ENCODE measurements at places on chromosomes 7 and 10. TPM values are rescaled to one million over a fixed set of nuclear protein-coding genes. Genes with fewer than 3 reads are reported as not detected.

- peak; percentile 100 for DNase-seq
- H3K4me1 ChIP-seq, result peaks cover 6% of the 10 kb centered on the region
- peak within 1 kb of the TSS; percentile 80 for H3K4me3 ChIP-seq
- no peaks in the 10 kb centered on the region for H3K27me3 ChIP-seq
- H3K27ac ChIP-seq, result peak within 1 kb of the TSS; percentile 86
These were observed at the start of gene AVL9 for GRCh38 chr7:32495298-32496051. Gene AVL9 (plus strand): TSS chr7:32495489. CDS start chr7:32495710, 221 bp downstream.

Gene EZH2
- 46.5 TPM for total RNA-seq

Gene ADAM8
- 54.4 TPM for total RNA-seq

Gene MINDY4
- 12.4 TPM for total RNA-seq

GRCh38 chr7:100019908-100020307, 4.5 kb downstream of the ZKSCAN1 start:
- H3K4me3 ChIP-seq, result no peak overlapping the region
- no peak for DNase-seq
- H3K4me1 ChIP-seq, result peaks cover 9% of the 10 kb centered on the region
- H3K36me3 ChIP-seq, result peaks cover 43% of the 10 kb centered on the region
- no peak overlapping the region for H3K27ac ChIP-seq

- no peak overlapping the region for H3K4me3 ChIP-seq
- H3K27ac ChIP-seq, result no peak overlapping the region
- H3K27me3 ChIP-seq, result no peaks in the 10 kb centered on the region
- peaks cover 7% of the 10 kb centered on the region for H3K36me3 ChIP-seq
These were observed 20.6 kb upstream of the OR2AE1 start for GRCh38 chr7:99897322-99898022.

- peaks cover 7% of the 10 kb centered on the region for H3K27me3 ChIP-seq
- H3K27ac ChIP-seq, result no peak overlapping the region
- no peak overlapping the region for H3K4me3 ChIP-seq
- H3K36me3 ChIP-seq, result no peaks in the 10 kb centered on the region
These were observed 72.7 kb downstream of the RGS10 start for GRCh38 chr10:119469846-119470245.

GRCh38 chr7:149872419-149873073, 1.2 kb upstream of the ATP6V0E2 start:
- peaks cover 29% of the 10 kb centered on the region for H3K36me3 ChIP-seq
- peak; percentile 43 for DNase-seq
- peak overlapping the region; percentile 33 for H3K27ac ChIP-seq
- peak overlapping the region; percentile 75 for H3K4me3 ChIP-seq
- peaks cover 21% of the 10 kb centered on the region for H3K4me1 ChIP-seq

GRCh38 chr10:77269163-77269562, 368.4 kb downstream of the KCNMA1 start:
- no peak overlapping the region for H3K27ac ChIP-seq
- H3K27me3 ChIP-seq, result peaks cover 62% of the 10 kb centered on the region
- no peak for DNase-seq
- peaks cover 9% of the 10 kb centered on the region for H3K4me1 ChIP-seq

DNA sequence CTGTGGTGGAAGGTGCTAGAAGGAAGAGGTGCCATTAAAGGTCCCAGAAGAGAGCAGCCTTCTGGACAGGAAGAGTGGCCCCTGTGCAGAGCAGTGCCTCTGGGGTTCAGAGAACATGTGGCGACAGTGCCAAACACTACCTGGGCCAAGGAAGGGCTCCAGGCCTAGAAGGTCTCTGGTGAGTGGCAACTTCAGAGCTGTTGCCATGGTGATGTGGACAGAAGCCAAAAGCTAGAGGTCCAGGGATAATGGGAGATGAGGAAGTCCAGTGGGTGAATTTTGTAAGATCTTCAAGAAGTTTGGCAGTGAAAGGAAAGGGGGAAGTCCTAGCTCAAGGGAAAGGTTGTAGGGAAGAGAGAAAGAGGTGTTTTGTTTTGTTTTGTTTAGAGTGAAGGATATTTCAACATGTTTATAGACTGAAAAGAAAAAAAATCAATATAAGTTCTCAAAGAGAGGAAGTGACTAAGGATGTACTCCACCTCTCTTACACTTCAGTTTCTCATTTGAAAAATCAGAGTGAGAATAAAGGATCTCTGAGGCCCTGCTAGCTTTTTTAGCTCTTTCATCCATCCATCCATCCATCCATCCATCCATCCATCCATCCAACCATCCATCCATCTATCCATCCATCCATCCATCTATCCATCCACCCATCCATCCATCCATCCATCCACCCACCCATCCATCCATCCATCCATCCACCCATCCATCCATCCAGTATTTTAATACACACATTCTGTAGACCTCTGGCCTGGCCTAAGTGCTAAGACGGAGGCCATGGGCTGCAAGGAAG, 77.1 kb upstream of the DUSP5 start:
- peak overlapping the region; percentile 9 for H3K4me3 ChIP-seq
- peak; percentile 79 for DNase-seq
- H3K27ac ChIP-seq, result peak overlapping the region; percentile 89
- H3K36me3 ChIP-seq, result peaks cover 7% of the 10 kb centered on the region

DNA sequence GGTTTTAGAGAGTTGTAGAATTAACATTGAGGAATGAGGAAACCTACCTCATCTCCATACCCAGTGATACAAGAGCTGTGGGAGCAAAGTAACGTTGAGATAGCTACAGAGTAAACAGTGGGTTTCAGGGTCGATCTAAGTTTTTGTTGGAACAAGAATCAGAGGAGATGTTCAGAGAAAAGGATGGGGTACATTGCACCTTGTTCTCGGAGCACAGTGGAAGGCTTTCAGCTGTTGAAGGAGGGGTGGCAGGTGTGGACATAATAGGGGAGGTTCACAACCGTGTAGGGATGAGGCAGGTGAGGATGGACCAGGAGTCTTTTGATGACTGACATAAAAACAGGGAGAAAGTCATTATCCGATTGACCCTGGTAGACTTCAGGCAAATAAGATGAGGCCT, 121.7 kb downstream of the MLLT10 start:
- no peak overlapping the region for H3K4me3 ChIP-seq
- no peaks in the 10 kb centered on the region for H3K4me1 ChIP-seq
- no peak for DNase-seq
- peaks cover 6% of the 10 kb centered on the region for H3K36me3 ChIP-seq

- H3K4me3 ChIP-seq, result no peak overlapping the region
- H3K27me3 ChIP-seq, result no peaks in the 10 kb centered on the region
- no peak overlapping the region for H3K27ac ChIP-seq
These were observed 16.1 kb downstream of the NUDT13 start for GRCh38 chr10:73126343-73126742.

Gene TAS2R60
- not detected for total RNA-seq

- H3K4me1 ChIP-seq, result no peaks in the 10 kb centered on the region
- H3K4me3 ChIP-seq, result no peak overlapping the region
- H3K27ac ChIP-seq, result no peak overlapping the region
- DNase-seq, result no peak
- H3K36me3 ChIP-seq, result peaks cover 9% of the 10 kb centered on the region
These were observed 110.3 kb downstream of the VIPR2 start for GRCh38 chr7:159034394-159034793.

Gene HOXA1
- 0.44 TPM for total RNA-seq

DNA sequence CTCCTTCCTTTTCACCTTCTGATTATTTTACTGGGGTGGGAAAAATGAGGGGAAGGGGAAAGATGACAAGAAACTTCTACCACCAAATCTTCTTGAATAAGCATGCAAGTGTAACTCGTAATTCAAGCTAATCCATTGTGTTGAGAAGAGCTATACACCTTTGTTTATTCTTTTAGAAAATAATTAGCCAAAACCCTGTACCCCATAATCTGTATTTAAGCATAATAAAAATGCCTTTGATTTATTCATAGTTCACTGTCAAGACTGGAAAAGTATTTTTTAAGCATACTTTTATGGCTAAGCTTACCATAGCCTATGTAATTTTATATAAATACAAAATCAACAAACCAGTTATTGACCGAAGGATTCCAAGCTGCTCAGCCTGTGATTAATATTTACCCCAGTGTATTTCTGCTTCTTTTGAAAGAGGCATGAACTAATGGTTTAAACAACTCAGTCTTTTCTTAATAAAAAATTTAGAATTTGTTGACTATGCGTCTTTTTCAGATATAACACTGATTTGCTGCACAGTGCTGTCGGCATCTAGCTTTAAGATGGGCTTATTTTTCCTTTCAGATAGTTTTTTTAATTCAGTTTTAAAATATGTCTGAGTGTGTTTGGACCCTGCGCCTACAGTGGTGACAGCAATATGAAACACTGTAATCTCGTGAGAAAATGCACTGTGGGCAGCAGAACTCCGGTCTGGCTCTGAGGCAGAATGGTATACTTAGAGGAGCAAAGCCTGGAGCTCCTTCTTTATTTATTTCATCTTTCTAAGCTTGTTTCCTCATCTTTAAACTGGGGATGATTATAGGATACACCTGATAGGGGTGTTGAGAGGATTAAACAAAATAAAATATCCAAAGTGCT, 238.8 kb upstream of the LRGUK start:
- peak overlapping the region; percentile 32 for H3K4me3 ChIP-seq
- H3K4me1 ChIP-seq, result peaks cover 33% of the 10 kb centered on the region
- peak overlapping the region; percentile 11 for H3K27ac ChIP-seq
- H3K27me3 ChIP-seq, result no peaks in the 10 kb centered on the region
- no peaks in the 10 kb centered on the region for H3K36me3 ChIP-seq

DNA sequence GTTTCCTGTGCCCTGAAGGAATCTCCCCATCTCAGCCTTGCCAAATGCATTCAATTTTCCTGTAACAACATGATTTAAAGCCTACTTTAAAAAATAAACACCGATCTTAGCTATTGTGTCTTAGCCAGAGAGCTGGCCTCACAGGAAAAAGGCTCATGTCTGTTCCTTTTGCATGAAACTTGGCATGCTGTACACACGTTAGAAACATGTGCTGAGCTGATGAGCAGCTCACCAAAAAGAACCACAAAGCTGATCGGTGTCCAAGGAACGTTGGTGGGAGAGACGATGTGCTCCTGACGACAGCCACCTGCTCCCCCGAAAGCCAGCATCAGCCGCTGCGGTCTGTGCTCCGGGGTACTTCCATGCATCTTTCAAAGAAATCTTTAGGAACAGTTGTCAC, 135.9 kb downstream of the ADARB2 start:
- H3K4me3 ChIP-seq, result no peak overlapping the region
- DNase-seq, result no peak
- H3K27me3 ChIP-seq, result peaks cover 40% of the 10 kb centered on the region
- H3K27ac ChIP-seq, result no peak overlapping the region

Gene ATOH7
- total RNA-seq, result not detected

Gene TLX1
- total RNA-seq, result not detected

Gene WDR37
- 16.1 TPM for total RNA-seq

DNA sequence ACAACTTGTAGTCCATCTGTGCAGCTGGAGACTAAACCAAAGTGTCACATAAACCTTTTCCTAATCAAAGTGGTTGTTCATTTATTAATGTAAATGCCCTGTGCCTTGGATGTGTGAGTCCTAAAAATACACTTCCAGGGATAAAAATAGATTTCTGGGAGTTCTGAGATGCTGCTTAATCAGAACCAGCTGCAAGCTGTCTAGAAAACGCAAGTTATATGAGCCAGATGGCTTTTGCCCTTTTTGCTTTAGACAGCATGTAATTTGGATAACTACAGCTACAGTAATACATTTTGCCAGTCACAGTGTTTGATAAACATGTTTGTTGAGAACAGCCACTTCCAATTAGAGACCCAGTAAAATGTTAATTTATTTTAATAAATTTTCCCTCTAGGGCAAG, 185.1 kb upstream of the PRPS1L1 start:
- H3K36me3 ChIP-seq, result no peaks in the 10 kb centered on the region
- no peak overlapping the region for H3K27ac ChIP-seq
- no peak for DNase-seq
- no peaks in the 10 kb centered on the region for H3K4me1 ChIP-seq

Gene CARD11
- total RNA-seq, result 79.2 TPM

DNA sequence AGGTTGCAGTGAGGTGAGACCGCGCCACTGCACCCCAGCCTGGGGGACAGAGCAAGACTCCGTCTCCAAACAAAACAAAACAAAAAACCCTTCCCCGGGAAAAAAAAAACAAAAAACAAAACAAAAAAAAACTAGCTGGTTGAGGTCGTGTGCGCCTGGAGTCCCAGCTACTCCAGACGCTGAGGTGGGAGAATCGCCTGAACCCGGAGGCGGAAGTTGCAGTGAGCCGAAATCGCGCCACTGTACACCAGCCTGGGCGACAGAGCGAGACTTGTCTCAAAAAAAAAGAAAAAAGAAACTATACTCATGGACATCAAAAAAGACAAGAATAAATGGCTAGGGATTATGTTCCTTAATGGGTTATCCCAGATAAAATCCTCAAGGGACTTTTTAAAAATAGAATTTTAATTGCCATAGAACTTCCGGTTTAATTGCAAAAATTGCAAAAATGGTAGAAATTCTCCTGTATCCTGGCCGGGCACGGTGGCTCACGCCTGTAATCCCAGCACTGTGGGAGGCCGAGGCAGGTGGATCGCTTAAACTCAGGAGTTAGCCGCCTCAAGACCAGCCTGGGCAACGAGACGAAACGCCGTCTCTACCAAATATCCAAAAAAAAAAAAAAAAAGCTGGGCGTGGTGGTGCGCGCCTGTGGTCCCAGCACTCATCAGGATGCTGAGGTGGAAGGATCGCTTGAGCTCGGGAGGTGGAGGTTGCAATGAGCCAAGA, 37.8 kb downstream of the KLHDC10 start:
- H3K36me3 ChIP-seq, result no peaks in the 10 kb centered on the region
- H3K4me3 ChIP-seq, result no peak overlapping the region
- no peak overlapping the region for H3K27ac ChIP-seq
- no peaks in the 10 kb centered on the region for H3K27me3 ChIP-seq

Gene NUTM2D
- 2.4 TPM for total RNA-seq

- H3K27me3 ChIP-seq, result peaks cover 76% of the 10 kb centered on the region
- no peaks in the 10 kb centered on the region for H3K36me3 ChIP-seq
- DNase-seq, result no peak
- H3K4me3 ChIP-seq, result no peak overlapping the region
- H3K27ac ChIP-seq, result no peak overlapping the region
These were observed 19.1 kb downstream of the WDR86 start for GRCh38 chr7:151390598-151391357.

DNA sequence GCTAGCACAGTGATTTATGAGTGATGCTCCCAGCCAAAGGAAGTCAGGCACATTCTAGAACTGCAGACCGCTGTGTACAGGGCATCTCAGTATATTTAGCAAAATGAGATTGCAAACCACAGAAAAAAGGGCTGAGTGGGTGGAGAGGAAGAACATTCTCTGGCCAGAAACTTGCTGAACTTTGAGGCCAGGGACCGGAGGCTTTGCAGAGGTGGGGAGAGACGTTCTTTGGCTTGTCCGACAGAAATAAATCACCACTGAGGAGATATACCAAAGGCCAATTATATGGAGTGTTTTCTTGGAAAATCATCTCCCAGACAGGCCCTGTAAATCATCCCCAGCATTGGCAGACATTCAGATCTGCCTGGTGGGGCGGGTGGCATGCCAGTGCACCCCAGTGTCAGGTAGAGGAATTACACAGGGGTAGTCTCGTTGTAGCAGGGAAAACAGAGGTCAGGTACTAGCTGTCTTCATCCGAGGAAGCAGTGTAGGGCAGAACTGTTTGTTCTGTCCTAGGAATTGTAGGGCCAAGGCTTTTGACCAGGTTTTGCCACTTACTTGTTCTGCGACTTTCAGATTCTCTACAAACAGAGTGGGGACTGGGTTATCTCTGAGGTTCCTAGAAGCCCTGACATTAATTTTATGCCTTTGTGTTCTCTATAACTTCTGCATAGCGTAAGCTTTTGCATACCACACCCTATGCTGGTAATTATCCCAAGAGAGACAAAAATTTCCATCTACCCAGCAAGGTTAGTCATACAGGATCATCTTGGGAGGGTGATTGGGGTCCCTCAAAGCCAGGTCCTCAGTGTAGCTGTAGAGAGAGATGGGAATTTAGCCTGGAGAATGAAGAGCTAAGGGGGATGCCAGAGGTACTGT, 655.6 kb downstream of the LRMDA start:
- no peaks in the 10 kb centered on the region for H3K36me3 ChIP-seq
- H3K4me1 ChIP-seq, result peaks cover 9% of the 10 kb centered on the region
- DNase-seq, result peak; percentile 60
- H3K27ac ChIP-seq, result no peak overlapping the region
- no peak overlapping the region for H3K4me3 ChIP-seq
- peaks cover 14% of the 10 kb centered on the region for H3K27me3 ChIP-seq
